BE2C (cell line): ENCODE measurements at places on chromosomes 16 and 17.

GRCh38 chr16:17397499-17397891 lies 73.3 kb downstream of the XYLT1 start:
- DNase-seq: peak; percentile 61

GRCh38 chr17:74217888-74218287 lies 4.5 kb downstream of the TTYH2 start:
- DNase-seq: no peak

GRCh38 chr17:50134206-50135110 lies 4.5 kb upstream of the SAMD14 start:
- DNase-seq: peak; percentile 61

- peak; percentile 43 for DNase-seq
These were observed 468 bp downstream of the FLYWCH2 start for GRCh38 chr16:2883458-2883908.

- DNase-seq: no peak
These were observed 26.8 kb upstream of the SLC5A10 start for GRCh38 chr17:18925187-18925586.
